ENCODE measurements at places on chromosomes 2 and 18.
A peak's percentile ranks its signal among the peaks of the same experiment; 100 is the strongest.

DNA sequence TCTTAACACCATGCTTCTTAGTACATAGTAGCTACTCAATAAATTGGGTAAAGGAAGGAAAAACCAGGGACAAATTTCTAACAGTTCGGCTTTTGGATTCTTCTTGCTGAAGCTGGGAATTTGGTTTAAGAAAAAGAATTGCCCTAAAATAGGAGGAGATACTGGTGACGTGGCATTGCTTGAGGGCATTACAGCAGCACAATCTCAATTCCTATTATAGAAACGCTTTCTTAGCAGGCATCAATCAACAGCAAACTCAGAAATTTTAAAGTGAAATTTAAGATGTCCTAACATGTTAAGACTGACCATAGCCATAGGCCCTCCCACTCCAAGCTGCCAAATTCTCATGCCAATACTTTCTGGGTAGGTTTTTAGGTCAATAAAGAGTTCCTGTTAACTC lies 169.5 kb downstream of the SRBD1 start:
- DNase-seq: no peak

DNA sequence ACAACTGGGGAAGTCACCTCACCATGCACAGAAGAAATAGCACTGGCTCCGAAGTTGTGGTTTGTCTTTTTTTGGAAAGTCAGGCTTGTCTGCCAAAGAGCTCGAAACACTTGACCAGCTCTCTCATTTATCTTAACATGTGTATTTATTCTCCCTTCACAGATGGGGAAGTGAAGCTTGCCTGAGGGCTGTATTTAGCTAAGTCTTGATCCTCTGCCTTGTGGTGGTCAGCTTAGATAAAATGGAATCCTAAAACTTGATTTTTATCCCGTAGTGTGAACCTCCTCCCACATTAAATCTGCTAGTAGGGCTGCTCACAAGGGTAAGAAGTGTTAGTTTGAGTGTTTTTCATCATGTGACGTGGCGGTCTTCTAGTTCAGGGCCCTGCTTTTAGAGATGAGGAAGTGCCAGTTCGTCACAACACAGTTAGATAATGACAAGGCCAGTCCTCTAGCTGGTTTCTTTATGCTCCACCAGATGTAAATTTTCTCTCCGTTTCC lies 89.7 kb downstream of the TMEM247 start:
- no peak for DNase-seq

GRCh38 chr2:176172007-176172894 lies 15.1 kb downstream of the HOXD3 start:
- DNase-seq: no peak

- no peak for DNase-seq
Measured at GRCh38 chr2:119691189-119691588, 12.2 kb downstream of the TMEM177 start.

GRCh38 chr2:207775473-207775872 lies 5.8 kb upstream of the FZD5 start:
- no peak for DNase-seq

DNA sequence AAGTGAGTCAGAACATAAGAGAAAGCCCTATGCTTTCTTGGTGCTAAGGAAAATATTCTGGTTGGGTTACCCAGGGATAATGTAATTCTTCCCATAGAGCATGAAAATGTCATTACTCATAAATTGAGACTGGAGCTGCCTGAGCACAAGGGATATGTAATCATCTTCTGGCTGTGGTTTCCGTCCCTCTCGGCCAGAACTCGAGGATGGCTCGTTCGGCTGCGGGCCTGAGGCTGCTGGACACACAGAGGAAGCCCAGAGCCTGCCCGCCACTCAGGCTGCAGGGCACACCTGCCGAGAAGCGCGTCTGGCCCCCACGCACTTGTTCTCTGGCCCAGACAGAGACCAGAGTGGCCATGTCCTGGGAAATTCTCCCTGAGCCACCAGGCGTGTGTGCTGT lies 104.9 kb downstream of the ASAP2 start:
- peak; percentile 45 for DNase-seq

GRCh38 chr2:82137441-82137840 lies 1832.9 kb upstream of the LRRTM1 start:
- no peak for DNase-seq

GRCh38 chr2:105779394-105779793 lies 34.7 kb downstream of the NCK2 start:
- no peak for DNase-seq

DNA sequence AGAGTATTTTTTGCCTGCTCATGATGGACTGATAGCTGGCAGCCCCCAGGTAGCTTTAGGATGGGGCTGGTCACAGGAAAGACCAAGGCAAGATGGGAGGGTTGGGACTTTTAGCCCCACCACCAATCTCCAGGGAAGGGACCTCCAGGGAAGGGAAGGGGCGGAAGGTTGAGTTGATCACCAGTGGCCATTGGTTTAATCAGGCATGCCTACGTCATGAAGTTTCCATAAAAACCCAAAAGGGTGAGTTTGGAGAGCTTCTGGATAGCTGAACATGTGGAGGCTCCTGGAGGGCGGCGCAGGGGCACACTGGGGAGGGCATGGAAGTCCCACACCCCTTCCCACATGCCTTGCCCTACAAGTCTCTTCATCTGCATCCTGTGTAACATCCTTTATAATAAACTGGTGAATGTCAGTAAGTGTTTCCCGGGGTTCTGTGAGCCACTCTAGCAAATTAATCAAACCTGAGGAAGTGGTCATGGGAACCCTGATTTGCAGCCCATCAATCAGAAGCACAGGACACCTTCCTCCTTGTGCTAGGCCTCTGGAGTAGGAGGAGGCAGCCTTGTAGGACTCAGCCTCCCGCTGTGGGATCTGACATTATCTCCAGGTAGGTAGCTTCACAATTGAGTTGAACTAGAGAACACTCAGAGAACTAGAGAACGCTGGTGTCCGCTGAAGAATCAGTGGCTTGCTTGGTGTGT lies 30.3 kb downstream of the RAB31 start:
- no peak for DNase-seq

GRCh38 chr18:3935305-3935704 lies 485.3 kb downstream of the TGIF1 start:
- DNase-seq: no peak

DNA sequence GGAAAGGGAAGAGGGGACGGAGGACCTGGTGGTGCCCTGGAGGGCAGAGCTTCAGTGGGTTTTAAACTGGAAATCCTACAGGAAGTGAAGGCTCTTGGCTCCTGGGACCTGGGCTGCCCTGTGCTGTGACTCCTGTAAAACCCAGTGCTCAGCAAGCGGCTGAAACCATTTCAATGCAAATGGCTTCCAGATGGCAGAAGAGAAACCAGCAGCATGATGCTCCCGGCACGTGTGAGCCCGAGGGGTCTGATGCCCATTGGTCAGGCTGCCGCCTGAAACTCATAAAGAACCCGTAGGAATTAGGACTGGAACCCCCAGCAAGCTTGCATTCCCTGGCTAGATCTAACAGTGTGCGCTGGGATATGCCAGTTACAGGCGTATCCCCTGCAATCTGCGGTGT lies 109.2 kb upstream of the THOC1 start:
- no peak for DNase-seq

DNA sequence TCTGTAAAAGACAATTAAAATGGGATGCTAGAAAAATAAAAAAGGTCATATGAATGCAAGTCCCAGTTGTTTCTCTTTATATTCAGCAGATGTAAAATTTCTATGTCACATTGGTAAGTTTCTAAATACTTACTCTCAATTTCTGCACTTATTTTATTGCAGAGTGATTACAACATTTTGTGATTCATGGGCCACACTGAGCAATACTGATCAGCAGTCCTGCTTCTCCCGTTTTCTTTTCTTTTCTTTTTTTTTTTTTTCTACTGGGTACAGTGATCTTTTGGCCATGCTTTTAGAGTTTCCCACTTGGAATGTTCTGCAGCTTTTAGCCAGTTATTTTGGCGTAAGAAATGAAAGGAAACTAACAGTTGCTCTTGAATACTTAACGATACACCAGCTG lies 38.8 kb downstream of the LIMS1 start:
- no peak for DNase-seq

- DNase-seq: no peak
Measured at GRCh38 chr18:43789234-43790000, 512.1 kb upstream of the SYT4 start.

GRCh38 chr2:232465061-232465460 lies 9.1 kb downstream of the ALPI start:
- no peak for DNase-seq

- DNase-seq: no peak
Measured at GRCh38 chr2:29225814-29226213, 110.6 kb downstream of the CLIP4 start.

- no peak for DNase-seq
Measured at GRCh38 chr18:52822160-52822559, 482.2 kb downstream of the DCC start.

DNA sequence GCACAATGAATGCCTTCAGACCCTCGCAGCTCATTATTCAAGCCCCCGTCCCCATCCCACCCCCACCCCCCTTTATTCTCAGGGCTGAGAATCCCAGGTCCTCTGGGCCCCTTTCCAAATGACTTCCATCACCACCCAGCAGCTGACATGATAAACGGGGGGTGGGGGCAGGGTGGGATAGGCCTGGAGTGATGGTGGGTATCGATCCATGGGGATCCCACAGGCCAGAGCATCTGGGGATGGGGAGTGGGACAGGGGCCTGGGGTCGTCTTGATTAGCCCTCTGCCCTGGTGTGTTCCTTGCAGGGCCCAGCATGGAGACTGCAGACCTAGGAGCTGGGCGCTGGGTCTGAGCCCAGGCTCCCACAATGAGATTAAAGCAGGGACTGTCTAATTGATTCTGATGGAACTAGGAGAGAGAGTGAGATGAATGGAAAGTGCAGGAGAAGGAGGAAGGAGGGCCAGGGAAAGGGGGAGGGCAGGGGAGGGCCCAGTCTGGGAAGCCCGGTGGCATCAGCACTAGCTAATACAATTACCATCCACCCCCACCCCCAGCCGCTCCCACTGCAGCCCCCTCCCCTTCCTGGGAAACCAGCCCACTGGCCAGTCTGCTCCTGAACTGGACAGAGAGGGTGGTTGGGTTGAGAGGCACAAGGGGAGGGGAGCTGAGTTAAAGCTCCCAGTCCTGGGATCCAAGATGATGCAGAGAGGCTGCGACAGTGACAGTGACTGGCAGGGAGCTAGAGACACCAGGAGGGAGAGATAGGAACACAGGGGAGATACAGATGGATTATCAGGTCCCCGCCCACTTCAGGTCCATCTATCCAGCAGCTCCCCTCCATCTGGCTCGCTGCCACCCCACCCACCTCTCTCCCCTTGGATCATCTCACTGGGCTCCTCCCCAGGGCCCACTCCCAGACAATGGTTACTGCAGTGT lies 13.1 kb upstream of the TNS1 start:
- peak; percentile 39 for DNase-seq

GRCh38 chr2:209463226-209463625 lies 39.4 kb downstream of the MAP2 start:
- no peak for DNase-seq

GRCh38 chr2:81894451-81894990 lies 1590.0 kb upstream of the LRRTM1 start:
- no peak for DNase-seq

GRCh38 chr2:42767080-42767898 lies 3.4 kb upstream of the OXER1 start:
- no peak for DNase-seq

GRCh38 chr2:8934338-8934737 lies 69.1 kb downstream of the MBOAT2 start:
- no peak for DNase-seq

GRCh38 chr2:149597050-149597667 lies 9.6 kb upstream of the MMADHC start:
- no peak for DNase-seq

DNA sequence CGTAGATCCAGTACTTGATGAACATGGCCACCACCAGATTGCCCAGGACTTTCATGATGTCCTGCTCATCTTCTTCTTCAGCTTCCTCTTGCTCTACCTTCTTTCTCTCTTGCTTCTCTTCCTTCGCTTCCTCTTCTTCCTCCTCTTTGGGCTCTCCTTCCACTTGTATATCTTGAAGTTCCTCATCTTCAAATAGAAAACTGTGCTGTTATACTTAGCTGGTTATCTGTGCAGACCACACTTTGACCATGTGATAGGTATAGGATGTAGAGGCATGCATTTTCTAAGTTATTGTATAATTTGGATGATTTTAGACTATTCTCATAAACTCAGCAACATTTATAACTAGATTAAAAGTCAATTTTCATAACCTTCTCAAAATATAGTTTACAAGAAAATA lies 263.4 kb downstream of the NAPG start:
- DNase-seq: no peak

DNA sequence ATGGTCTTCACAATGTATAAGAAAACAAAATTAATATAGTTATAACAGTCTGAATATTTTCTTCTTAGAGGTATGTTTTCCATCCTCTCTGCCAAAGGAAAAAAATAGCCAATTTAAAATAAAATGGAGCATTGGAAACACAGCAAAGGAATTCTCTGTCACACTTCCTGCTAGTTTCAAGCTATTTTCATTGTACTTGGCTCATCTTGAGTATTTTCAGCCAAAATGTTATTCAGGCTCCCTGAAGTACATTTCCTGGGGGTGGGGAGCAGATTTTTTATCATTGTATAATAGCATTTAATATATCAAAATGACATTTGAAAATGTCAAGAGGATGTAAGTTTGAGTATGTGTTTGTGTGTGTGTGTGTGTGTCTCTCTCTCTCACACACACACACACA lies 463.6 kb upstream of the REG3G start:
- no peak for DNase-seq

- no peak for DNase-seq
Measured at GRCh38 chr2:4515871-4516761, 812.7 kb downstream of the DCDC2C start.

- DNase-seq: no peak
Measured at GRCh38 chr2:39150890-39151497, 30.1 kb upstream of the SOS1 start.

GRCh38 chr2:199148076-199148845 lies 309.5 kb downstream of the SATB2 start:
- DNase-seq: no peak

- DNase-seq: no peak
Measured at GRCh38 chr2:226803410-226803809, 3.8 kb upstream of the IRS1 start.

GRCh38 chr2:31946838-31947237 lies 64.0 kb downstream of the MEMO1 start:
- DNase-seq: no peak

DNA sequence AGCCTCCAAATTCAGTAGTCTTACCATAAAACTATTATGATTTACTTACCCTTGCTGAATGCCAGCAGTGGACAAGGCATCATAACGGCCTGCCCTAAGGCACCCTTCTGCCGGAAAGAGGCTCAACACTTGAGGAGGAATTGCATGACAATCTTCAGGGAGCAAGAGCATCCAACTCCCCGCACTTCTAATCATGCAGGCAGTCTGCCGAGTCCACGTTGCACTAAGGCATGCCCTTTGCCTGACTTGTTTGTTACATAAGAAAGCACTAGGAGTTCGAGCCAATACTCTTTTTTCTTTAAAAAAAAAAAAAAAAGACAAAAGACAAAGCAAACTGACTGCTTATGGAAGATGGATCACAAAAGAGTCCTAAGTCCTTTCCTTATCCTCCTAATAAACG lies 17.9 kb upstream of the SPTBN1 start:
- no peak for DNase-seq

- no peak for DNase-seq
Measured at GRCh38 chr2:1788478-1788959, 44.2 kb upstream of the PXDN start.

- no peak for DNase-seq
Measured at GRCh38 chr2:236265675-236266074, 1.5 kb upstream of the ASB18 start.

Data from head of caudate nucleus (tissue), 42 donors.